ENCODE measurements at places on chromosomes 16 and 17.

GRCh38 chr17:65588181-65588808 lies 26.8 kb upstream of the AXIN2 start:
- peak; percentile 41 for DNase-seq

- no peak for DNase-seq
Observed at GRCh38 chr16:85171759-85172454, 59.6 kb upstream of the CIBAR2 start.

DNA sequence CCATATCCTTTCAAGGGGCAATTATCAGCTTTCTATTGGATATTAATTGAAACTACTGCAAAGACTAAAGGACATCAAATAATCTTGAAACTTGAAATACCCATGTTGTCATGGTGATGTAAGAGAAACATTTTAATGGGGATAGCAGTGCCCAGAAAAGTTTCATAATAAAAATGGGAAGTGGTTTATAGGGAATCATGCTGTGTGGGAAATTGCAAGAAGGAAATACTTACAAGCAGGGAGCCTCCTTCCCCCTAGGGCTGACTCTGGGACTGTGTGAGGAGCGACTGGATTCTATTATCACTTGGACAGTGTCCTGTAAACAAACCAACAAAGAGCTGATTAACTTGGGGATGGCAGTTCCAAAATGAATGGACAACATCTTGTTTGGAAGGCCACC lies 1393.1 kb upstream of the GOT2 start:
- no peak for DNase-seq

DNA sequence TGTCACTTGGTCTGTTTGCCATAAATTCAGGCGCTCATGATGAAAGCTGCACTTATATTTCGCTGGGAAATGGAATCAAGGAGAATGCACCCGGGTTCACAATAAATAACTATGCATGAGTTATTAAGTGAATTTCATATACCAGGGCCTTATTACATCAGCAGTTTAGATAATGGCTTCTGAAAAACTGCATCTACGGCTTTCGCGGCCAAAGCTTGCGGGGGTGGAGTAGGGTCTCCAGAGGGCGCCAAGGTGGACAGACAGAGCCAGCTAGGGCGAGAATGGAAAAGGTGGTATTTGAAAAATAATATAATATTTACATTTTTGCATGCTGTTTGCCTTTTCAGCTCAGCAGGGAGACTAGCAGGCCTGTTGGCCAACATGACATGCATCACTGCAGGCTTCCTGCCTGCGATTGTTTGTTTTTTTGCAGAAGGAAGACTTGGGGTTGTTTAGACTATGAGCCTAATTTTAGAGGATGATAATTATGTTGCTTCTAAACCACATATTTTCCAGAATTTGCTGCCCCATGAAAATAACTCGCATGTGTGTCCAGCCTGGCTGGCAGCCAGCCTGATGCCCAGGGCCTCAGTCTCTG lies 173.8 kb upstream of the IRX3 start:
- no peak for DNase-seq

DNA sequence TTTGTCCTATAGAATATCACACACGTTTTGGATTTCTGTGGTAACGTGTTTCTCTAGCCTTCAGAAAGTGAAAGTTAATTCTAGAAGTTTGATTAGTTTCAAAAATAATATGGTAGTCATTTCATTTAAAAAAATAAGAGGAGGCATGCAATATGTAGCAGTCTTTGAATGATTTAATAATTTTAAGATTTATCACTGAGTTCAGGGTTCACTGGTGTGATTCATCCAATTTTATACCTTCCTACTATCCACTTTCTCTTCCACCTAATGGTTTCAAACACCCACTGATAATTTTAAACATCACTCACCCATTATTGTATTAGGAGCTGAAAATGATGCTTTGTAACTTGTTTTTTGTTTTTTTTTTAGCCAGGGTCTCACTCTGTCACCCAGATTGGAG lies 42.3 kb downstream of the CMC2 start:
- no peak for DNase-seq

DNA sequence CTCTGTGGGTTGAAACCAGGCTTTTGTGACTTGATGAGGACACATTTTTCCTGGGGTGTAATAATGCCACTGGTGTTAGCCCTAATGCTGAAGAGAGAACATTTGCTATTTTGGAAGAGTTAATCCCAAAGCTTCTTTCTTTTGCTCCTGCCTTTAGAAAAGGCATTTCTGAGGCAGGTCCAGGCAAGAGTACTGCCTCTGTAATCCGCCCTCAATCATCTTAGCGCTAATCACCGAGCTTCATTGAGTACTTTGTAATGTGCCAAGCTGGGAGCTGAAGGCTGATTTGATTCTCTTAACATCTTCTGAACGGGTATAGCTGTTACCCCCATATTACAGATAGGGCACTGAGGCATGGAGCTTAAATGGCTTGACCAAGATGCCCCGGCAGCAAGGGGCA lies 60.3 kb downstream of the AKAP1 start:
- no peak for DNase-seq

- DNase-seq: no peak
Observed at GRCh38 chr17:30376621-30377452, 1.9 kb upstream of the CPD start.

GRCh38 chr16:14284930-14285512 lies 213.9 kb downstream of the MRTFB start:
- DNase-seq: peak; percentile 63

GRCh38 chr16:57178196-57178595 lies 7.6 kb downstream of the PSME3IP1 start:
- DNase-seq: no peak

DNA sequence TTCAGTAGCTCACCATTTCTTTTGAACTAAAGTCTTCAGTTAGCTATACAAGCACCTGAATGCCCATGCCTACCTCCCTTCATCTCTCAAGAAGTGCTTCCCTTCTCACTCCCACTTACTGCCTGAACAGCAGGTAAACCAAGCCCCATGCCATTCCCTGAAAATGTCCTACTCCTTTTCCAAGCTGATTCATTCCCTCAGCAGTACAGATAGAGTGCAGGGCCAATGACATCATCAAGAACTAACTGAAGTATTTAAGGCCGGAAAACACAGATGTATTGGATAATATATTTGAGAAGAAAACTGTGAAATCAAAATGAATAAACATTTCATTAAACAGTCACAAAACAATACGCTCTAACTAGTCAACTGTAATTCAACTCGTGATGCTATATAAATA lies 478.8 kb upstream of the CDH11 start:
- DNase-seq: no peak

DNA sequence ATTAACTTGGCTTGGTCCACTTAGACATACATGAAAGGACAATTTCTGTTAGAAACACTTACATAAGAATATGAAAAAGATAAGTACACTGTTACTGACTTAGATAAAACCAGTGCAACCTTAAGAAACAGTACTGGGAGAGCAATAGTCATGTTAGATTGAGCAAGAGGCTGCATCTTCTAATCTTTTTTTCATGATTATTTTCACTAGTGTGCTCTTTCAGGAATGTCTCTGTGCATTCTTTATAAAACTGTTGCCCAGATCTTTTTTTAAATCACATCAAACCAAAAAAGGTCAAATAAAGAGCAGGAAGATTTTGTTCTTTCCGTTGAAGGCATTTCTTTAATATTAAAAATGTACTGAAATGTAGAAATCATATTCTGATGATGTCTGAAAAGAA lies 100.7 kb upstream of the AXIN2 start:
- DNase-seq: no peak

DNA sequence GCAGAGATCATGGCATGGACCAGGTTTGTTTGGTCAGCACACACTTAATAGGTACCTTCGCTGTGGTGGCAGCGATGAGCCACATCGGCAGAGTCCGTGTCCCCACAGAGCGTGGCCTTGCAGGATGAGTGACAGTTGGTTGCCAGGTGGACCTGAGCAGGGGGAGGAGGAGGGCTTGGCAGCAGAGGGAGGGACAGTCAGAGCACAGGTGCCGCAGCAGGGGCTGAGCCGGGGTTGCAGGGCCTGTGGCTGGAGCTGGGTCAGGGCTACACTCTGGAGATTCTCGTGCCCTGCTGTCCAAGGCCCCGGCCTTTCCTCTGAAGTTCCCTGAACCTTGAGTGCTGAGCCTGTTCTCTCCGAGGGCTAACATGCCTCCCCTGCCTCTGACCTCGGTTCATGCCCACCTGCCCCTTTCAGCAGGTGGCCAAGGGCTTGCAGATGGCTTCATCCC lies 24.8 kb downstream of the POLR3E start:
- DNase-seq: no peak

DNA sequence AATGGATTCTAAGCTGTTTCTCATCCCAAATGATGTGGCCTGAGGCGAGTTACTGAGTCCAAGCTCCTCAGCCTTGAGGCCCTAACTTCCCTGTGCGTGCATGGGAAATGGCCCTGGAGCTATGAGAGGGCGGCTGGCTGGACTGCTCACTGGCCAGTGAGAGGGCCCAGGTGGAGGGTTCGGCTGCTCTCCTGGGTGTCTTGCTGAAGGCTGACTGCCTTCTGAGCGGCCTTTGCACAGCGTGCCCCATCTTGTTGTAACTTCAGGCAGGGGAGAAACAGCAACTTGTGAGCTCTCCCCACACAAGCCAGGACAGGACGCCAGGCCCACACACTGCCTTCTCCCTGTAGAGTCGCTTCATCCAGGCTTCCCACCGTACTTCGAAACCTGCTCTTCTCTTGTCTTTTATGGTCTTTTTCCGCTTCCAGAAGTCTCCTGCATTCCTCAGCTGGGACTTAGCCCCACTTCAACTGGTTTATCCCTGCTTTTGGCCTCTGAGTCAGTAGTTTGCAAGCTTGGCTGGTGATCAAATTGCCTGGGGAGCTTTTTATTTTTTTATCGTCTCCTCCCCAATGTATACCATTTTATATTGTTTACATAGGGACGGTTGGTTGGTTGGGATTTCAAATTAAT lies 13.3 kb downstream of the CDH3 start:
- no peak for DNase-seq

DNA sequence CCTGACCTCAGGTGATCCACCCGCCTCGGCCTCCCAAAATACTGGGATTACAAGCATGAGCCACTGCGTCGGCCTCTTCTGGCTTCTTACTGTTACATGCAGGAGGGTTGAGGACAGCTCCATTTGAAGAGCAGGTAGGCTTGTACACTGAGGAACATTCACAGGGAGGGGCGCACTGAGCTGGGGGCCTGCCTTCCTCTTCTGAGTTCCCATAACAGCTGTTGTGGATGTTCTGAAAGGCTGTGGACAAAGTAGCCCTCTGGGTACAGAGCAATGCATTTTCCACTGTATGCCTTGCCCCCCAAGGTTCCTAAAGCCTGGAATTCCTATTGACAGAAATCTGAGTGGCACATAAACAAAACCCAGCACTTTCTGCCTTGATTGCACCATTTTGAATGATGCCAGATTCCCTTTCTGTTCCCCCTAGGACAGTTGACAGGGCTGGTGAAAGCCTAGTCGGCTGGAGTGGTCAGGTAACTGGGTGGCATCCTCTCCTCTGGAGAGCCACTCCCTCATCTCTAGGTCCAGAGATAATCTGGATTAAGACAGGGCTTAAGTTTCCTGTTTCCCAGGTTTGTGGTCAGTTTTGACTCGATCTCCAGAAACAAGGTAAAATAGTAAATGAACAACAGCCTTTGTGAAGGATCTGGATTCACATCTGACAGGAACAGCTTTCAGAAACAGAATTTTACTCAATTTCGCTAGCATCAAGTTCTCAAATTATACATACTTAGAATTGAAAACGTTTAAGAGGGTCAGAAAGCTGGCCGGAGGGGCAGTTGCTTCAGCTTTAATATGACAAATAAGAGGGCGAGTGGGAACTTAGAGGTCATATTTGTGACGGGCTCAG lies 1.3 kb upstream of the CDK5R1 start:
- no peak for DNase-seq

- DNase-seq: no peak
Observed at GRCh38 chr16:29816694-29817441, 916 bp downstream of the PAGR1 start.

- no peak for DNase-seq
Observed at GRCh38 chr17:8237175-8237574, 10.7 kb downstream of the CTC1 start.

GRCh38 chr17:74644419-74644818 lies 20.9 kb upstream of the CD300E start:
- no peak for DNase-seq

DNA sequence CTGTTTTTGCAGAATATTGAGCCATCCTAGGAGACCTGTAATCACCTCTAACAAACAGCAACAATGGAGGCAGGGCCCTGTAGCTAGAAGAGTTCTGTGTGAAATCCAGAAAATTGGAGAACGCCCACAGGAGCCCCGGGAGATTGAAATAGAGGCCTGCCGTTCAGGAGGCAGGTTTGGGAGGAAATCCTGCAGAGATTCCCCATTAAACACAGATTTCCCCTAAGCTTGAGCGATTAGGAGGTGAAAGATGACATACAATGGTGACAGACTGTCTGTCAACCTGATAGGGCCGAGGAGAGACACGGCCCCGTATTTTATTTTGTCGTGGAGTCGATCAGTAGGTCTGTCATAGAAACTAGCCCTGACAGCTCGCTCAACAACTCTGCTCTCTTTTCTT lies 18.2 kb downstream of the CDK5RAP3 start:
- DNase-seq: no peak

DNA sequence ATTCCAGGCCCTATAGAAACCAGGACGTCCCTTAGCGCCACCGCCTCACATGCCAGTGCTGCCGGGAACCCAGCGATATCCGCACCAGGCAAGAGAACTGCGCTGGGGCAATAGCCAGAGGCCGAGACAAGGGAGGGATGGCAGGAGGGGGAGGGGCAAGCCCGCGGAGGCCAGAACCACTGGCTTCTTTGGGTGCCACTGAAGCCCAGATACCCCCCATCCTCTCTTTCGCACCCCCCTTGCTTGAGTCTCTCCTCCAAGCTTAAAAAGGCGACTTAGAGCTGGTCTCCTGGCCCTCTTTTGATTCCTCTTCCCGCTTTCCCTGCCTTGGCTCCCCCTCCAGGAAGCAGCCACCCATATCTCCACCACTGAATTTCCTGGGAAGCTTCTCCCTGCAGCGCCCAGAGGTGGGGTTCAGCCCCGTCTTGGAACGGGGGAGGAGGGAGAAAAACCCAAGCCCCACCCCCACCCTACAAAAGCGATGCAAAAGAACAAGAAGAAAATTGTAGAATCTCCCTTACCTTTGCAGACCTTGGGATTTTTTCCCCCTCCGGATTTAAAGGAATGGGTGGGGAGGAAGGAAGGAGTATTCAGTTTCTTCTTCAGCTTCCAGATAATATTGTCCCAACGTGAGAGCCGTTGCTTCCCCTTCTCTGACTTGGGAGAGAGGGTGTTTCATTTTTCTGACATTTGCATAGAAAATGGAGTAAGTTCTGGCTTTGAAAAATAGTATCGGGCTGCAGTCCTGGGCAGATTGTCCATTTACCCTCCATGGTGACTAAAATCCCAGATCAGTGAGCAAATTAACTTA lies 622 bp downstream of the HOXB6 start:
- no peak for DNase-seq

GRCh38 chr16:25523183-25523582 lies 168.6 kb upstream of the HS3ST4 start:
- no peak for DNase-seq
